ENCODE measurements at places on chromosomes 7 and 10.

DNA sequence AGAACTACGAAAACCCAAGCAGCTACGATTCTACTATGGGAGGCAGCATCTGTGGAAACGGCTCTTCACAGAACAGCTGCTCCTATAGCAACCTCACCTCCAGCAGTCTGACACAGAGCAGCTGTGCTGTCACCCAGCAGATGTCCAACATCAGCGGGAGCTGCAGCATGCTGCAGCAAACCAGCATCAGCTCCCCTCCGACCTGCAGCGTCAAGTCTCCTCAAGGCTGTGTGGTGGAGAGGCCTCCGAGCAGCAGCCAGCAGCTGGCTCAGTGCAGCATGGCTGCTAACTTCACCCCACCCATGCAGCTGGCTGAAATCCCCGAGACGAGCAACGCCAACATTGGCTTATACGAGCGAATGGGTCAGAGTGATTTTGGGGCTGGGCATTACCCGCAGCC lies 81.6 kb upstream of the SAMD8 start:
- DNase-seq: no peak

GRCh38 chr10:68601501-68602265 lies 41.5 kb downstream of the TET1 start:
- DNase-seq: no peak

- no peak for DNase-seq
Measured at GRCh38 chr7:1385809-1386622, 73.3 kb downstream of the MICALL2 start.

- DNase-seq: no peak
Measured at GRCh38 chr10:75191821-75192568, 18.6 kb upstream of the VDAC2 start.

- no peak for DNase-seq
Measured at GRCh38 chr7:123675181-123675473, 19.5 kb downstream of the LMOD2 start.

GRCh38 chr10:112708461-112708860 lies 241.6 kb upstream of the TCF7L2 start:
- no peak for DNase-seq

DNA sequence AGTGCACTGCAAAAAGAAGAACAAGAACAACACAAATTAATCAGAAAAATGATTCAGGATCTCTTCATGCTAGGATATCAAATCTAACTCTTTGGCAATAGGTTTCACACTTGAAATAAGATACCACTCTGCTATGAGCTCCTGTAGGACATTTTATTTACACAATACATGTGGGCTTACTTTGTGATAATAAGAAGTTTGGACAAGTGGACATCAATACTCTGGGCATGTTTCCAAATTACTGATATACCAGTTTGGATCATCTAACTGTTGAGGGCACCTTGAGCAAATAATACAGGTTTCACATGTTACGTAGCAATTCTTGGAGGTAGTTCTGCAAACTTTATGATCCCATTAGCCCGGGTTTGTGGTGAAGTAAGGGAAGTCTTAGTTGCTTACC lies 59.8 kb downstream of the CPVL start:
- DNase-seq: no peak

- DNase-seq: no peak
Measured at GRCh38 chr10:3095373-3096139, 28.2 kb downstream of the PFKP start.

GRCh38 chr10:31322647-31323046 lies 3.6 kb downstream of the ZEB1 start:
- no peak for DNase-seq

- DNase-seq: no peak
Measured at GRCh38 chr7:92723943-92724342, 112.4 kb downstream of the CDK6 start.

- DNase-seq: no peak
Measured at GRCh38 chr7:74483402-74484336, 30.0 kb downstream of the GTF2IRD1 start.

- no peak for DNase-seq
Measured at GRCh38 chr7:22109761-22110160, 164.1 kb upstream of the CDCA7L start.

DNA sequence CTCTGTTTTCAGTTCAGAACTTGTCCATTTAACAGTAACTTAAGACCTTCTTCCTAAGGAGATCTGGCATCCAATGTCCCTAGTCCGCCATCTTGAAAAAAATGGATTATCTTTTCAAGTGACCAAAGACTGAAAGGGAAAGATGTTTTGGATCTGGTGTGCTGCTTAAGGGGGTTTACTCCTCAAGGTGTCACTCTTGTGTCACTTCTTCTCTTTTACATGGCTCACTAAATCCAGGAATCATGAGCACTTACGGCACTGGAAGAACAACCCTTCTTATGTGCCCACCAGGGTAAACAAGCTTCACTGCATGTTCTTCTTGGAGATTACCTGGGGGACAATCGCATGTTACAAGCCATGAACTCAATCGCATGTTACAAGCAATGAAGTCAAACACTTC lies 43.7 kb downstream of the ANXA8 start:
- DNase-seq: no peak

DNA sequence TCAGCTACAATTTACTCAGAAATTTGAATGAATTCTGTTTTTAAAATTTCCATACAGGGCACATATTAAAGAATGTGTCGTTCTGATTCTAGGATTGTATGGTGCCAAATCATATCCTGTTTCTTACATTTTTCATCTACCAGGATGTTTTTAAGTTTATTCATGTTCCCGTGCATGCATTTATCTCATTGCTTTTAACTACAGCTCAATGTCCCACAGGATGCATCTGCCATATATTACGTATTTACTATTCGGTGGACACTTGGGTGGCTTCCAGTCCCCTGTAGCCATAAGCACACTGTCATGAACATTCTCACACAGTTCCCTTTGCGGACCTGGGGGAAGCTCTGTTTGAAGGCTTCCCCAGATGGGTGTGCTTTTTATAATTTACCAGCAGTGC lies 122.3 kb downstream of the CCDC71L start:
- no peak for DNase-seq

DNA sequence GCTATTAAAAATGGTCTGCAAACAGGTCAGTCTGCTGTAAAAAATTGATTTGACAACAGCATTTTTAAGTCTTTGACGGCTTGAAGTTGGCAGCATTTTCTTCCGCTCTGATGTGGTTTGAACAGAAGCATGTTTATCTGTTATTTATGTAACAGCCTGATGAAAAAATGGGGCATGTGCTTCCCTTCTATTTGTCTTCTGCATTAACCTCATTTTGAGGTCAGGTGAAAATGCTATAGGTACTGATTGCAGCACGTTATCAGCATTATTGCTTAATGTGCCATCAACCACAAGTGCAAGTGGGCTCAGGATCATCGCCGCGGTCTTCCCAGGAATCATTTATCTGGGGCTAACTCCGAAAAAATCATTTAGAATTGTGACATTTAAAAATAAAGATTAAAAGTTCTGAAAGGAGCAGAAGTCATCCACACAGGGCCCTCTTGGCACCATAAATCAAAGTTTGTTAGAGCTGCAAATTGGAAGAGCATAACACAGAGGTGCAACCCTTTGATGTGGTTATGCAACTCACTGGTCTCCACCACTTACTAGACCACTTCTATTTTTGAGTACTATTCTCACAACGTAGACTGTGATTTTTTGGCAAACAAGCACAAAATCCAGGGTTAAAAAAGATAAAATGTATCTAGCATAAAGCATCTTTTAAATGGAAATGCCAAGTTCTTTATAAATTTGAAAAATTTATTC lies 307.7 kb downstream of the MDFIC start:
- DNase-seq: no peak

GRCh38 chr7:91083855-91084644 lies 180.2 kb upstream of the FZD1 start:
- DNase-seq: peak; percentile 80

GRCh38 chr10:126730856-126731609 lies 60.5 kb upstream of the C10orf90 start:
- no peak for DNase-seq

DNA sequence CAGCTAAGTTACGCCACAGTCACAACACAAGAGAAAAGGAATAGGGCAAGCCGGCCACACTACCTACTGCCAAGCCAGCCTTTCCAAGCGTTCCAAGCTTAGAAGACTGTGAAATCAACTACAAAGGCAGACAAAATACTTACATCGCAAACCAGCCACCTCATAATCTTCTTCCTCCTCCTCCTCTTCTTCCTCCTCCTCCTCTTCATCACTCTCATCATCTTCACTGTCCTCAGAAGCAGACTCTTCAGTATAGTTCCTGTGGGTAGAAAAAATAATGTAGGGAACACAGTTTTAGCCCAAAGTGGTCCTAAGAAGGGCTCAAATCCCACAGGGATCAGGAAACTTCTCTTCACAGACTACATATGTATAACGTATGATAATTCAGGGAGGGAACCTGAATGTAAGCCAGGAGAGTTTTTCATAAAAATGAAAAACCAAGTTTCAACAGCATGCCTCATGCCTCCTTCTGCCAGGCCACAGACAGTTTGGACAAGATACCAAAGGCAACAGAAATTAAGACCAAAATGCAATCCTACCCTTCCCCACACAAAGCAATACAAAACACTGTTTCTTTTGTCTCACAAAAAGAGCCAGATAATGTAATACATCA lies 13.6 kb downstream of the FZD9 start:
- no peak for DNase-seq

DNA sequence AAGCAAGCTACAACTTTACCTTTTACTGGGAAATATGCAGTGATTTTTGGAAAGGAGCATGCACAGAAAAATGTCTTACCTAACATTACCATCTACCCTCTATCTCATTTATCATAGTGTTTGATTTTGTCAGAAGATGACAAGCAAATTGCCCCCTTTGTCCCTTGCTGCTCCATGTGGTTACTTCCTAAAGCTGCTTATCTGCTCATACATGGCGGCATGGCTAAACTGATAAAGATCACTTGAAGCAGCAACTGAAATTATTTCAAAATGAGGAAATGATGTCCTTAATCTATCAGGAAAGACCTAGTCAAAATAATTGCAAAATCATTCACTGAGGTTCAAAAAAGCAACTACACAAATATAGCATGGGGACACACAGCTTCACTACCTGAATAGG lies 1198.5 kb upstream of the SORCS1 start:
- DNase-seq: no peak

- DNase-seq: no peak
Measured at GRCh38 chr7:94630855-94631254, 25.1 kb downstream of the SGCE start.

GRCh38 chr10:75110006-75110632 lies 1.3 kb upstream of the SAMD8 start:
- no peak for DNase-seq

- peak; percentile 74 for DNase-seq
Measured at GRCh38 chr7:2403718-2404648, 572 bp downstream of the CHST12 start.

- DNase-seq: no peak
Measured at GRCh38 chr7:44177570-44178131, 11.6 kb downstream of the GCK start.

DNA sequence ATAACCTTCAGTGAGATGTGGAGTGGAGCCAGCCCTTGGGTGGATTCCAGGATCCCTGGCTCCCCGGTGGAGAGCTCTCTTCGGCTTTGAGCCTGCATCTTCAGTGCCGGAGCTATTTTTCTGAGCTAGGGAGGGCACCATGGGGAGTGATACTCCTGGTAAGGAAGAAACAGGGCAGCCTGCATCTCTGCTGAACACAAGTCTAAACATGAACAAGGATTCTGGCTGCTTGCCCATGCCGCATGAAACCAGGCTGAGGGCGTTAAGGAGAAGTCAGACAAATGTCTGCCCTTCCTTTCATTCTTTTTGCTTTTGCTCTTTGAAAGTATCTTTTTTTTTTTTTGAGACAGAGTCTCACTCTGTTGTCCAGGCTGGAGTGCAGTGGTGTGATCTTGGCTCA lies 60.4 kb downstream of the EVX1 start:
- DNase-seq: no peak

DNA sequence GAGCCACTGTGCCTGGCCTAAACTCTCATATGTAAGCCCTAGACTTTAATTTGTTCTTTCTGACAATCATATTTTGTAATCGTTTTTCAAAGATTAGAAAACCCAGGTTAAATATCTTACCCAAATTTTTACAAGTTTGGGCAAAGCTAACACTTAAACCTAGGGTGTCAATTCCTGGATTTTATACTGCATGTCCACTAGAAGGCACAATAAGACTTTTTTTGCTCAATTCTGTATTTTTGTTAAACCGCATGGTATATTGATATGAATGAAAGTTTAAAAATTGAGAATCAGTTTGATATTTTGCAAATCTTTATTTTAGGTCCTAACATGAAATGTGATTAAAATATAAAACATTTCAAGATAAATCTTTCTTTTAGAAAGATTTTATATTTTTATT lies 29.3 kb downstream of the DYNC2I1 start:
- DNase-seq: no peak

DNA sequence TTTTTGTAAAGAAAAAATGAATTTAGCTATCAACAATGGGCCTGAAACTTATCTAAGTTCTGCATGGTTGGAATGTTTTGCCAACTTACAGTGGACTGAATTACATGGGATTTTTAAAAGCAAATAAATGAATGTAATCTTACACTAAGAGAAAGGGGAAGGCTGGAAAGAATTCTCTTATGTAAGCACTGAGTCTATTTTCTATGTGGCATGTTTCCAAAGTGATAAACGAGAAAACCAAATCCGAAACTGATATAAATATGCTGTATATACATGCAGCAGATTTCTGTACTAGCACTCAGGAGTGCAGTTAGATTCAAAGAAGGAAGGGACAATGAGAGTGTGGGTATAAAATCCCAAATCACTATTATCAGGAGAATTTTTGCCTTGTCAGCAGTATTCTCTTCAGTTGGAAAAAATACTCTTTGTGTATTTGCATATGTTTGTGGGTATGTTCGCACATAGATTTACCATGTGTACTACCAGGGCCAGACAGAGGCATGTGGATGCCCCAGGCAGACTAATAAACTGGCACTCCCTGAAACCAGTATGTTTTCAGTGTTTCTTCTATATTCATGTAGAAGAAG lies 334.3 kb upstream of the SEMA3D start:
- no peak for DNase-seq

- DNase-seq: no peak
Measured at GRCh38 chr7:138137423-138138171, 61.3 kb downstream of the AKR1D1 start.

DNA sequence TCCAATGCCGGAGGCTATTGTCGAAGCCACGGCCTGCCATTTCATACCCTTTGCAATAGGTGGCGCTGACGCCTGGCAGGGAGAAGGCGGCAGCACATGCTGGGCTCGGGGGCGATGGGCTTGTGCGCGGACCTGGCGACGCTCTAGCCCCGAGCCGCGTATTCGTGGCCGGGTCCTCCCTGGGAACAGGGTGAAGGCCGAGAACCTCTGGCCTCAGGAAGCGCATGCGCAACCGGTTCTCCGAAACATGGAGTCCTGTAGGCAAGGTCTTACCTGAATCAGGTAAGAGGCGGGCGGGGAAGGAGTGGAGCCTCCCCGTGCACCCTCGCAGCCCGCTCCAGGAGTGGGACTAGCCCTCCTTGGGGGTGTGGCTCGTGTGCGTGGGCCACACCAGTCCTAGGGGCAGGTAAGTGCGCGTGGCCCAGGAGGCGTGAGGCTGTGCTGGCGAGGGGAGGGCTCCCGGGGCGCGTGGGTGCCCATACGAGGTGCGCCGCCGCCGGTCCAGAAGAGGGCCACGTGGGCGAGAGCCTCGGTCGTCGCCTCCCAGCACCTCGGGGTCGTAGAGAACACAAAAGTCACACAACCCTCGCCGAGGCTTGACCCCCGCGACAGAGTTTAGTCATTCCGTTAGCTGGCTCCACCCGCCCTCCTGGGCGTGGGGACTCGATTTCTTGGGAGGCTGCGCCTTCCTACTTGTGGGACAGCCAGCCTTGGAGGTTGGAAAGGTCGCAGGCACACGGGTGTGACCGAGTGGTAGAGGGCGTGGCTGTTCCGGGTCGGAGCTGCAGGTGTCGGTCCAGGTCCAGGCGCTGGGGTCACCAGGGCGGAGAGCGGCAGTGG lies 5.6 kb upstream of the MEST start:
- DNase-seq: peak; percentile 63

Measured in aorta (tissue), 5 donors.